Activated CD4-positive, CD25-positive, alpha-beta regulatory T cell (primary cell): ENCODE measurements at places on chromosomes 13 and 19.

GRCh38 chr13:84865783-84866221 lies 933.4 kb downstream of the SLITRK6 start:
- no peak for DNase-seq

DNA sequence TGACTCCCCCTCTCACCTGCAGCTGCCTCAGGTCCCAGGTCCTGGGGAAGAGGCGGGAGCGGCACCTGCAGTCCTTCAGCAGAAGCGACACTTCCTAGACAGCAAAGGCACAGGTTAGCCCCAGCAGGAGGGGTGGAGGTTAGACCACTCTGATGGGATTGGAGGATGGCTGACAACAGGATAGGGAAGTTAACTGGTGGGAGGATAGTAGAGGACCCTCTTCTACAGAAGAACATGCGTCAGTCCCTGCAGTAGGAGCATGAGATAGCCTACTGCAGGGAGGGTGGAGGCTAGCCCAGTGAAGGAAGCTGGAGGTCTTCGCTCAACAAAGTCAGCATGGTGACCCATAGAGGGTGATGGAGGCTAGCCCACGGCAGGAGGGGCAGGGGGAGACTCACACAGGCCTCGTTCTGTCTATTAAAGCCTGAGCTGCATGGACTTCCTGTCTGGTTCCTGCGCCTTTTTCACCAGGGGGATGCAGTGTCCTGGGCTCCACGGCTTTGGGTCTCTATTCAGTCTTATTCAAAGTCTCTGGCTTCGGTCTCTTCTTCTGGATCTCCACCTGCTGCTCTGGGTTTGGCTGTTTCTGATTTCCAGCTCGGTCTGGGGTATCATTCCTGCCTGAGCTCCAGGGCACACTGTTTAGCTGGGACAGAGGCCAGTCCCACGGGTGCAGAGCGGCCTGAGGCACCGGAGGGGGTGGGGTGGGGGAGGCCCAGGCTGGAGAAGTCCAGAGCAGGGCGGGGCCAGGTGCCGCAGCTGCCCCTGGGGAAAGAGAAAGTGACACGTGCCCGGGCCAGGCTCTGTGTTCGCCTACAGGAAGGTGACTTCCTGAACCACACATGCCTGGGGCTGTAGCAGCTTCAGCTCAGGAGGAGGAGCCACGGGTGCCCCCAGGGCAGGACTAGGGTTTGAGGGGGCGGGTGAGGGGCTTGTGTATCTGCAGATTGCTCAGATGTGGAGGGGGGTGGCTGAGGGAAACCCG lies 7.3 kb downstream of the IFNL3 start:
- DNase-seq: peak; percentile 23

GRCh38 chr13:50179977-50180376 lies 164.7 kb downstream of the KCNRG start:
- no peak for DNase-seq

DNA sequence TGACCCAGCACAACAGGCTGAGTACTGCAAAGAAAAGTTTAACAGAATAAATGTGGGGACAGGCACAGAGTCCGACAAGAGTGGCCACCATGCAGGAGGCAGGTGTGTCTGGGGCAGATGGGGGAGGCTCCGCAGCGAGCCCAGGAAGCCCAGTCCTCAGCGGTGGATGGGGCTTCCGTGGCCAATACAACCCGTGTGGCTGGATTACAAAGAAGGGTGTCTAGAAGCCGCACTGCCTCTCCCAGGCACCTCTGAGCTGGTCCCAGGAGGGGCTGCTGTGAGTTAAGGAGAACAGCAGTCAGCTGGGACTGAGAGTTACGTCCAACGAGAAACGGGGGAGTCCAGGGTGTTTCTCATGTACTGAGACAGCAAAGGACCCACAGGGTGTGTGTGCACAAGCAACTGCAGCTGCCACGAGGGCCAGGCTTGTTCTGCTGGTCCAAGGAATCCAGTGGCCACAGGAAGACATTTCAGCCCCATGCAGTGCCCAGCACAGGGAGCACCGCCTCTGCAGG lies 70.2 kb downstream of the SPACA7 start:
- DNase-seq: no peak

- no peak for DNase-seq
These were observed 220.3 kb downstream of the KLF12 start for GRCh38 chr13:73913751-73914518.

DNA sequence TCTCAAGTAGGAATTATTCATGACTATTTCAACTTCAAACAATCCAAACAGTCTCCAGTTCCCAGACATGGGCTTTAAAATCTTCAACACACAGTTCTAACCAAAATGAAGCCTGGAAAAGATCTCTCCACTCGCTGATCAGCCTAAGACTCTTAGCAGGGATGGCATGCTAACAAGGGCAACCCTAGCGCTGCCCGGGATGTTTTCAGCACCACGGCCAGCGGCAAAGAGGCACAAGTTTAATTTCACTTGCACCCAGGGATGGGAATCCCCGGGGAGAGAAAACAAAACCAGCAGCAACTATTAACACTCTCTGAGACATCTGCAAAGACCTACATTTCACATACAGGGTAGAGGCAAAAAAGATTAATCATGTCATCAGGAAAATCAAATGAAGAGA lies 43.0 kb downstream of the CACNA1A start:
- no peak for DNase-seq

GRCh38 chr19:46491975-46492682 lies 3.5 kb downstream of the PNMA8B start:
- DNase-seq: no peak

DNA sequence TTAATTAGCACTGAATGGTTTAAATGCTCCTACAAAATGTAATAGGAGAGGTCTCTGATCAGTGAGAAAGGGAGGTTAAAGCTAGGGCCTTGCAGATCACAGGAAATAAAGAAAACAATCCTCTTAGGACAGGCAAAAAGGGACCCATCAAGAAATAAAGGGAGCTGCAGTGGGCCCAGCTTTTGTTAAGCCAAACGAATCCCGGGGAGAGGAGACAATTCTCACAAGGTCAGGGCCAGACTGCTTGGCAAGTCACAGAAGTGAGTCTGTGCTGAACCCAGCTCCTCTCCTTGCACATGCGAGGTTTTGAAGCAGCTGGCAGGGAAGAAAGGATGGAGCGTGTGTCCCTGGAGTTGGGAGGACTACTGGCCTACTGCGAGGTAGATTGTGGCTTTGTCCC lies 285.8 kb downstream of the COG6 start:
- no peak for DNase-seq

DNA sequence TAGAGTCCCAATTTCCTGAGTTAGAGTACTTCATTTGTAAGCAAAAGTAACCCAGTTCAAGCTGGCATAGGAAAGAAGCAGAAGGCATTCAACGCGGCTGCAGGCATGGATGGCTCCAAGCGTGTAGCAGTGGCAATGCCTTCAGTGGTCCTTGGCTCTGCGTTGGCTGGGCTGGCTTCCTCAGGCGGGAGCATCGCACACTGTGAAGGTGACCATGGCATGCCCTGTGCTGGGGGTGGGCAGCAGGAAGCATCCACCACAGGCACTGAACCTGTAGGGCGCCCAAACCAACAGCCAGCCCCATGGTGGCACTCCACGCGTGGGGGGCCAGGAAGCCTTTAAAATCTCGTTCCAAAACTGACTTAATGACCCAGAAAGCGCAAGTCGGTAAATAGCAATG lies 53.6 kb upstream of the SPACA7 start:
- no peak for DNase-seq

DNA sequence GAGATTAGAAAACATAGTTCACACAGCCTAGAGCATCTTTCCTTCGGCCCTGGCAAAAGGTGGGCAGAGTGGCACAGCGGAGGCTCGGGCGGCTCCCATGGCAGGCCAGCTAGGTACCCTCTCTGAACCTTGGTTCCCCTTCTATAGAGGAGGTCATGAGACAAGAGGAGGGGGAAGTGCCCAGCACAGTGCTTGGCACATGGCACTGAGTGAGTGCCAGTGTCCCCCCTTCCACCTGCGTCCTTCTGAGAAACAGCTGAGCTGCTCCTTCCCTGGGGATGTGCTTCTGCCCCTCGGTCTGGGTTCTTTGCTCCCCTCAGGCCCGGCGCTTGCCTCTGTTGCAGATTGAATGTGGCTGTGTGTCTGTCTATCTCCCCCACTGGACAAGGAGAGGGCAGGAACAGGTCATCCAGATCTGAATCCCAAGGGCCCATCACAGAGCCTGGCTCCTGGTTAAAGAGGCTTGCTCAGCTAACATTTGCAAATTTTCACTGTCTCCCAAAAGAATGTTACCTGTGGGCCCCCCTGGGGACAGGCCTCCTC lies 165.6 kb downstream of the USP12 start:
- DNase-seq: no peak

DNA sequence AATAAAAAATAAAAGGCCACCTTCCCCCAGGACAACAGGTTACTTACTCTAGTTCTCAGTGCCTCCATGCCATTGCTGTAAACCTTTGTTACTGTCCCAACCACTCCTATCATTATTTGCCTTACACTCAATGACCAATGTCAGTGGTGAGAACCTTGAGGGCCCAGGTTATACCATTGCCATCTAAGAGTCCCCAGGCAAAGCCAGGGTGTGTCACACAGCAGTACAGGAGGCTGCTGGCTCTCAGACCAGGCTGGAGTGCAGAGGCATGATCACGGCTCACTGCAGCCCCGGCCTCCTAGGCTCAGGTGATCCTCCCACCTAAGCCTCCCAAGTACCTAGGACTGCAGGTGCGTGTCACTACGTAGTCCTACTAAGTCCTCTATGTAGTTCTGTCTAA lies 6.1 kb downstream of the ELAVL1 start:
- DNase-seq: no peak

- DNase-seq: no peak
These were observed 28.0 kb downstream of the ZNF175 start for GRCh38 chr19:51599084-51599483.

GRCh38 chr19:35816262-35816661 lies 3.6 kb upstream of the PRODH2 start:
- no peak for DNase-seq

DNA sequence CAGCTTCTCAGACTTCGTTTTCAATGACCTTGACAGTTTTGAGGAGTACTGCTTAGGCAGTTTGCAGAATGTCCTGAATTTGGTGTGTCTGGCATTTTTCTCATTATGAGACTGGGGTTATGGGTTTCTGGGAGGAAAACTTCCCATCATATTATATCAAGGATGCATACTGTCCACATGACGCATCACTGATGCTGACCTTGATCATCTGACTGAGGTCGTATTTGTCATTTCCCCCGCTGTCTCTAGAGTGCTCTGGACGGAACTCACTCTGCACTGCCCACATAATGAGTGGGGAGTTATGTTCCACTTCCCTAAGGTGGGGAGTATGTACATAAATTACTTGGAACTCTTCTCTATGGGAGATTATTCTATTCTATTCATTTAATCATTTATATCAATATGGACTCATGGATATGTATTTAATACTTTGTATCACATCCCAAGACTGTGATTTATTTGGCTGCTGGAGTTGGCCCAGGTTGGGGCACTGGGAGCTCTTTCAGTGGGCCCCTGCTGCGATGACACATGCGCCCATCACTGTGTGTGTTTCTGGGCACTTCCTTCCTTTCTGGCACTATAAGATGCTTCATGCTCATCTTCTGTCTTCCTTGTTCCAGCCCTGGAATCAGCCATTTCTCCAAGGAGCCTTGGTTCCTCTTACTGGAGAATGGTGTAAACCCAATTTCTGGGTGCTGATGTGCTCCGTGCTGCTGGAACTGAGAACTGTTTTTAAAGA lies 138.6 kb downstream of the MIPEP start:
- no peak for DNase-seq

GRCh38 chr13:75541961-75542360 lies 4.3 kb upstream of the COMMD6 start:
- no peak for DNase-seq

- no peak for DNase-seq
These were observed 2.7 kb upstream of the TPGS1 start for GRCh38 chr19:504616-505015.

DNA sequence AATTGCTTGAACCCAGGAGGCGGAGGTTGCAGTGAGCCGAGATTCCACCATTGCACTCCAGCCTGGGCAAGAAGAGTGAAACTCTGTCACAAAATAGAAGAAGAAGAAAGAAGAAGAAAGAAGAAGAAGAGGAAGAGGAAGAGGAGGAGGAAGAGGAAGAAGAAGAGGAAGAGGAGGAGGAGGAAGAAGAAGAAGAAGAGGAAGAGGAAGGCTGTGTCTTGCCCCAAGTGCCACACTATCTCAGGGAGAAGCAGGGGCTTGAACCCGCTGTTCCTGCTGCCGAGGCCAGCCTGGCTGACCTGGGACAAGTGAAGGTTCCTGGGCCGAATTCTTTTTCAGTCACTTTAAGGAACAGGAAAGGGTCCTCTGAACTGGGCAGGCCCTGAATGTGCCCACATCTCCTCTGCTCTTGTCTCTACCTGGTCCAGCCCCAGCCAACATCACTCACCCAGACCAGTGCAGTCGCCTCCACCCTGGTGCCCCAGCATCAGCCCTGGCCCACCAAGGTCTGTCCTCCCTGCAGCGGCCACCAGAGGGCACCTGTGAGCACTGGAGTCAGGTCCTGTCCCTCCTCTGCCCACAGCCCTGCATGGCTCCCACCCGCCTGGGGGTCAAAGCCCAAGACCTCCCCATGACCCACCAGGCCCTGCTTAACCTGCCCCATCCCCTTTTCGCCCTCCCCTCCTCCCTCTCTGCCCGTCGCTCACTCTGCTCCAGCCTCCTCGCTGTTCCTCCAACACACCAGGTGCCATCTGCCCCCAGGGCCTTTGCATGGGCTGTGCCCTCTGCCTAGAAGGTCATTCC lies 20.0 kb downstream of the TICAM1 start:
- DNase-seq: peak; percentile 97

- DNase-seq: no peak
These were observed 305.6 kb upstream of the TMTC4 start for GRCh38 chr13:100980171-100980570.

DNA sequence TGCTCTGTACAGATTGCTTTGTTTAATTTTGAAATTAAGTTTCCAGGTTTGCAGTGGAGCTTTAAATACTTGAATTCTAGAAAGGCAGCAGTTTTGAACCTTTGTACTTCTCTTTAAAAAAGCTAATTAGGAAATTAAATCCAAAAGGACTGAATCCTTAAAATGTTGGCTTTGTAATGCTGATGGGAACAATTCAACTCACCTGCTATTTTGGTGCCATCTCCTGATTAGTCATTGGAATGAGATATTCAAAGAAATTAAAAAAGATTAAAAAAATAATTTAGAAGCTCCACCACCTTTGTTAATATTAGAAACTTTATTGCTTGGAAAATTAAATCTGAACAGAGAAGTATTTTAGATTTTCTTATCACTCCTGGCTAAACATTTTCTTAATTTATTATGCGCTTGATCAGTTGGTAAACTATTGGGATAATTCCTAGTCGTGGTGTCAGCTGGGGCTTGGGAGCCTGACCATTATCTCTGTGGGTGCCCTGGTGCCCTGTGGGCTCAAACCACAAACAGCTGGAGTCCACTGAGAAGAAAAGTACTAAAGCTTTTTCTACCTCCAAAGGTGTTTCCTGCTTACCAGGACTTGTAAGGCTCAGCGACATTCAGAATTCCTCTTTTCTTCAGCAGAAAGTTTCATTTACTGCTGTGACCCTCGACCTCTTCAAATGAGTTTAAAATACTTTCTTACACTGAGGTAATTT lies 540.4 kb downstream of the DIAPH3 start:
- DNase-seq: no peak
